ENCODE measurements at places on chromosomes 16 and 17.

GRCh38 chr16:68400083-68400923, 48.0 kb downstream of the SMPD3 start:
- no peak for DNase-seq

DNA sequence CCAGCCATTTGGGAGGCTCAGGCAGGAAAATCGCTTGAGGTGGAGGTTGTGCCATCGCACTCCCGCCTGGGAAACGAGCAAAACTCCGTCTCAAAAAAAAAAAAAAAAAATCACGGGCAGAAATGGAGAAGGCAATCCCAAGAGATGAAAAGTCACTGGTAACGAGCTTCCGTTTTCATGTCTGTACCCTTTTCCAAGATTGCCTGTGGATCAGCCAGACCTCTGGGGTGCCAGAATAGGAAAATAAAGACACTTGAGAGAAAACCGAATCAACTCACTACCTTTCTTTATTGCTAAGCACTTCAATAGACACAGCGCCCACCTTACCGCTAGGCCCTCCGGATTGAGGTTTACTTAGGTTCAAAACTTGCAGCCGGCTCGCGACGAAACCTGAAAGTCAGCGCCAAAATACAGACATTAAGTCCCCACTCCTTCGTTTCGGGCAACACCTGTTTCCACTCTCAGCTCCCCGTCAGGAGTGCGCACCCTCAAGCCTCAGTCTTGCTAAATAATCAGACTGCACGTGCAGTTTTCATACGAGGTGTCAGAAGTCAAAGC, 970 bp upstream of the TRAF7 start:
- no peak for DNase-seq

GRCh38 chr17:49193513-49194296, 16.7 kb downstream of the GNGT2 start:
- peak; percentile 45 for DNase-seq

- DNase-seq, result no peak
These were observed 793.4 kb upstream of the CDH8 start for GRCh38 chr16:62829607-62830006.

DNA sequence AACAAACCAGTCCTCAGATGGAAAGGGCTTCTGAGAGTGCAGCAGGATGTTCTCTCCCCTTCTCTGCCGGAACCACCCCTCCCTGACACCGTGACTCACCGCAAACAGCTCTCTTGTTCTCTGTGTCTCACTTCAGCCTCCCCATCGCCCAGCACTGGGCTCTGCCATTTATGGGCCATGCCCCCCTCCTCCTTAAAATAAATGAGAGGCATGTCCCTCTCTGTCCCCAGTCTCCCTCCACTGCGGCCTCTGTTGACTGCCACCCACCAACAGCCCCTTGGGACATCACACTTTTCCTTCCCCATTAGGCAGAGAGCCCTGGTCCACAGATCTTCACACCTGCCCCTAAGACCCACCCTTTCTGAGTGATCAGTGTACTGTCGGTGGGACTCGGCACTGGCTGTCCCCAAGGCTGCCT, 6.3 kb downstream of the CCDC102A start:
- peak; percentile 21 for DNase-seq

DNA sequence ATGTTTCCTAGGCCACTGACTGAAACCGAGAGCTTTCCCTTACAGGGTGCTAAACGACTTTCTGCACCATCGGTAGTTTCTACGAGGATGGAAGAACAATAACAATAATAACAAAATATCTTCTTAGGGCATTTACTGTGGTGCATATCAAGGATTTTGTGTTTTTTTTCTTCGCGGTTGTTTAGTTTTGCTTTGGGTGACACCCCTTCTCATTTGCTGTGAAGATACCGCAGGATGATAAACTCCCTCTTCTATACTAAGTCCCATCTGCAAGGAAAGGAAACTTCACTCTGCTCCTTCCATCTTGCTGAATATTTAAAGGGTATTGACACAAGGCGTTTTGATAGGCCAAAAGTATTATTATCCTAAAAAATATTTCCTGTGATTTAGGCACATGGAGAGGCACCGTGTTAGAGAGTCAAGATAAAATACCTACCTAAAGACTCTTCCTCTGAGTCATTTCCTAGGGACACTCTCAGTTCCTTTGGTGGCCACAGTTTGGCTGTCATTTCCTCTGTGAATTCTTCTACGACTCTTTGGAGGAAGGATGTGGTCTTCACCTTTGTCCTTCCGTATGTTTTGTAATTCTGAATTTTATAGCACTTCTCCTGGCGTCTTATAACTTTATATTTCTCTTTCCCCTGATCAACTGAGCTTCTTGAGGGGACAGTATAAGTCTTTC, 318.8 kb downstream of the CDH13 start:
- DNase-seq, result no peak

DNA sequence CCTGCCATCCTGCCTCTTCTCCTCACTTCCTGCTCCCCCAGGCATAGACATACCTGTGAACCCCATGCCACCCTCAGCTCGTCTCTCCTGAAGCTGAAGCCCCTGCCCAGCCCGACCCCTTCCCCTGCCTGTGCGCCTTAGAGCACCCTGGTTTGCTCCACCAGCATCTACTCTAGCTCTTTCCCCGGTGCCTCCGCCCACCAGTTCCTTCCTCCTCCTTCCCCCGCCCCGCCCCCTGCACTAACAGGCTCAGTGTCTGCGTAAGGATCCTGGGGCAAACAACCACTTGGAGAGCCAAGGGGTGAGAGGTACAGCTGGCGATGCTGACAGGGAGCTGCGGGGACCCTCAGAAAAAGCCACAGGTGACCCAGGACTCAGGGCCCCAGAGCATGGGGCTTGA, 1.9 kb downstream of the GPR142 start:
- DNase-seq, result no peak

- no peak for DNase-seq
These were observed 1.9 kb downstream of the PHF12 start for GRCh38 chr17:28949185-28950016.

DNA sequence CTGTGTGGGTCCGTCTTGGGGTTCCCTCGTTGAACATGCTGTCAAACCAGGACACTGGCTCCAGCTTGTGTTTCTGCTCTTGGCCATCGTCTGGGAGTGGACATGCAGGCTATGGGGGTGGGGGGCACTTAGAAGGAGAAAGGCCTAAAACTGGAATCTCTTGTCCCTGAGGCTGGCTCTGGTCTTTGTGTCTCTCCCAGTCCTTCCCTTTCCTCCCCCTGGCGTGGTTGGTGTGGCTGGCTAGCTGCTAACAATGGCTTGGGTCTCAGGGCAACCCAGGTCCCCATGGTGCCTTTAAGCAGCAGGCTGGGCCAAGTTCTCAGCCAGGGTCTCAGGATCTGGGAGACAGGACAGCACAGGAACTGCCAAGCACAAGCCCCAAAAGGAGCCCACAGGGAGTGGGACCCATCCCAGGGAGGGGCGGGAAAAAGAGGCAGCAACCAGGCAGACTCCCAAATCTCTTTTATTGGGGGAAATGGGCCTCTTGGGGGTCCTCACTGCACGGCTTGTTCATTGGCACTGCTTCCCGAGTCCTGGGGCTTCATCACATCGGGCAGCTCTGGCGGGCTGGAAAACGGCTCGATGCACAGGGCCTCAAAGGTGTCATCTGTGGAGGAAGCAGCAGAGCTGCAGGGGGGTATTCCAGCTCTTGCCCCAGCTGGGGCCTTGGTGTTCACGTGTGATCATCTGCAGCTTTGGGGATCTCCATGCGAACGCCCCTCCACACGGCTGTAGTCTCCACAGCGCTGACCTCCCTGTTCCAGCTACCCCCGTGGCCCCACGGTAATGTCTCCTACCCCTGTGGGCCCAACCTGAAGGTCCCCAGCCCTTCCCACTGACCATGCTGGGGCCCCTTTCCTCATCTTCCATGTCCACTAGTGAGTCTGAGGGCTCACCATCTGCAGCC, 5.3 kb downstream of the ELOB start:
- DNase-seq, result no peak

- peak; percentile 65 for DNase-seq
These were observed 1.6 kb downstream of the CTCF start for GRCh38 chr16:67563708-67564468.

DNA sequence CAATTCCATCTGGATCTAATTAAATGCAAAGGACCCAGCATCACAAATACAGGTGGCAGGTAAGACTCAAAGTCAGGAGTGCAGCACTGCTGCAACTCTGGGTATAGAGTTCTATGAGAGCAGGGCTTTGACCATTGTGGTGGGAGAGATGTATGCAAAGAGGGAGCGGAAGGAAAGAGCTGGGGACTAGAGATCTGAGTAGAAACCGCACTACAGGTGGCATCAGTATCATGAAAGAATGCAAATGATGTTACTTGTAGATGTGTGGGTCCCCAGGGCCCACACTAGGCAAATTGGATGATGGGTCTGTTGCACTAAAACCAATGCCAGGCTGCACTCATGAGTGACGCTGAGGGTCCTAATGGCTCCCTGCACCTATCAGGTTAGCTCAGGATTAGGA, 287.1 kb upstream of the ASIC2 start:
- no peak for DNase-seq

DNA sequence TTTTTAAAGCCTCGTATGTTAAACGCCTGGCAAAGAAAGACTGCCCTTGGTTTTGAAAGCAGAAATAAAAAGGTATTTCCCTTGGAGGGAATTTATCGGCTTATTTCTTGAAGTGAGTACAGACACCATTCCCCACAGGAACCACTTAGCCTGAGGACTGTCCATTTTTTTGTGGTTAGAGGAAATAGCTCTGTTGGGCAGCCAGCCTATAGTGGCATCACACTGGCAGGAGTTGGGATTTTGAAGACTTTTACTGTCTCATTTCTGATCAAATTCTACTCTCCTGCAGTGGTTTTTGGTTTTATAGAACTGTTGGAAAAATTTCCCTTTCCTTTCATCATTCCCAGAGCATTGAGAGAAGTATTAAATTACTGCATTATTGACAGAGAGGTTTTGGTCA, 34.1 kb upstream of the CDC6 start:
- DNase-seq, result no peak

DNA sequence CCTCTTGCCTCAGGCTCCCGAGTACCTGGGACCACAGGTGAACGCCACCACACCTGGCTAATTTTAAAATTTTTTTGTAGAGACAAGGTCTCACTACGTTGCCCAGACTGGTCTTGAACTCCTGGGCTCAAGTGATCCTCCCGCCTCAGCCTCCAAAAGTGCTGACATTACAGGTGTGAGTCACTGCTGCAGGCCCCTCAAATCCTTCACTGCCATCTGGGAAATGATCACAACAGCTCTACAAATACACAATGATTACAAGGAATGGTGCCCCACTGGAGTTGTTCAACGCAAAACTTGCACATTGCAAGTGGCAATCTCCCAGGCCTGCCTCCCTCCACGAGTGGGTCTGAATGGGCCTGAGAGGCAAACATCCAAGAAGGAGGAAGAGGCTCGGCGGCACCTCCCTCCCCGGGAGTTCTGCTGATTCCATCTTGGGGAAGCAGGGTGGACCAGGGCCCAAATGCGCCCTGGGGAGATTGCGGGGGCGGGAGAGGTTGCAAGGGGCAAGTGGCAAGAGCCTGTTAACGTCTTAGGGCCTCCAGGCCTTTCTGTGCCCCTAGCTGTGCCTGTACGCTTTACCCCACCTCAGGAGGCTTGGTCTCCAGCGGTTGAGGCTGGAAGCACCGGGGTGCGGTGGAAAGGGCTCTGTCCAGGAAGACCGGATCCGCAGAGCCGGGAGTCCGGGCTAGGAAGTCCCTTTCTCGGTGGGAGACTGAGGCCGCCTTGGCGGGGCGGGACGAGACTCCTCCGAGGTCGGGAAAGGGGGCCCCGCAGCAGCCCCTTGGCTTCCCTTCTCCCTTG, 656 bp upstream of the IGFBP4 start:
- DNase-seq, result no peak

DNA sequence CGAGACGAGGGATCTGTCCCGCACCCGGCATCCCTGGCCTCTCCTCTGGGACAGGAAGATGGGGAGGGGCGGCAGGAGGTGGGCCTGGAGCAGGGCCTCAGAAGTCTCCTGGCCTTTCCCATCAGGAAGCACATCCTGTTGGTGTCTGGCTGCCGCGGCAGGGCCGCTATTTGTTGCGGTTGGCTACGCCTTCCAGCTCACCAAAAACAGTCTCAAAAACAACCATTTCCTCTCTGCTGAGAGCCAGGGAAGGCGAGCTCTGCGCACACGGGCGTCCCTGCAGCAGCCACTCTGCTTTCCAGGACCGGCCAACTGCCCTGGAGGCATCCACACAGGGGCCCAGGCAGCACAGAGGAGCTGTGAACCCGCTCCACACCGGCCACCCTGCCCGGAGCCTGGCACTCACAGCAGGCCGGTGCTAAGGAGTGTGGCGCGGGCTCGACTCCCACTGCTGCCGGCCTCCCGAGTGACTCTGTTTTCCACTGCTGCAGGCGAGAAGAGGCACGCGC, at the start of gene TMEM204:
TMEM204 (plus strand) TSS at position 224 of the 509 bp plus-strand sequence. CDS start 610 bp downstream, outside the sequence.
- no peak for DNase-seq

- DNase-seq, result no peak
These were observed 161.5 kb upstream of the SALL1 start for GRCh38 chr16:51312363-51313150.

GRCh38 chr17:48148854-48149786, 41.6 kb downstream of the SNX11 start:
- no peak for DNase-seq

- no peak for DNase-seq
These were observed 19.9 kb downstream of the MYH13 start for GRCh38 chr17:10352893-10353292.

- no peak for DNase-seq
These were observed 5.8 kb downstream of the FOXN1 start for GRCh38 chr17:28511858-28512461.

DNA sequence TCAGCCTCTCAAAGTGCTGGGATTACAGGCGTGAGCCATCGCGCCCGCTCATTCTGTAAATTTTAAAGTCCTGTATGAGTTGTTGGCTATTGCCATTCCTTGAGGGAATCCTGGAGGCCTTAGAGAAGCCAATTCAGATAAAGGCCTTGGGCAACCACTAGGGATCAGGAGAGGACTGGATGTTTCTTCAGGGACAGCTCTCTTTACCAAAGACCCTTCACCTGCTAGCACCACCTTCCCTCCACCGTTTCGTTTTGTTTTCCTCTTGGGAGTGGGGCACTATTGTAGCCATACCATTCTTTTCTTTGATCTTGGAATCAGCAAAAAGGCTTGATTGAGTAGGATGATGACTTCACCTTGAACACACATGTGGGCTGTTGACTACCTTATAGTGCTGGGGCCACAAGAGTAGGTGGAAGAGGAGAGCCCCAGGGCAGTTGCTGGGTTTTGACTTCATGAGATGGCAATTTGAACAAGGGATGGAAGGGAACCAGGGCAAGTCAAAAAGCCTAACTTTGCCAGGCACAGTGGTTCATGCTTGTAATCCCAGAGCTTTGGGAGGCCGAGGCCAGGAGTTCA, 7.0 kb upstream of the ANKRD40CL start:
- no peak for DNase-seq

- no peak for DNase-seq
These were observed 127.9 kb upstream of the CPHXL start for GRCh38 chr16:75854152-75854551.

DNA sequence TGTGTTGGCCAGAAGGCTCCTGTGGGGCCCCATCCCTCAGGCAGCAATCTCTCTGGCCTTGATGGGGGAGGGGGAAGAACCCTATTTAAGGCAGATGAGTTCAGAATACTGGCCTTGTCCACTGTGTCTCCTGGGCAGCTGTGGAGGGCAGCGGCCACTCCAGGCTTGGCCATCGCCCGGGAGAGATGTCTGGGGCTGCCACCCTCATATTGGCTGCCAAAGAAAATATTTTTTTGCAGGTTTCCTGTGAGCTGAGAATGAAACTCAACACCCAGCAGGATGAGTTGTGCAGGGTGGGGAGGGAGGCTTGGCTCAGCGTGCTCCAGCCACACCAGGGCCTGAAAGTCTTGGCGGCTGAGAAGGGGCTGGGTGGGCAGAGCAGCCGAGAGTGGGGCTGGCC, 14.4 kb upstream of the TIMP2 start:
- peak; percentile 47 for DNase-seq

Measured in stromal cell of bone marrow (primary cell).